Activated naive CD4-positive, alpha-beta T cell treated with anti-CD3 and anti-CD28 coated beads for 36 hours (primary cell): ENCODE measurements at places on chromosomes 4 and X.

DNA sequence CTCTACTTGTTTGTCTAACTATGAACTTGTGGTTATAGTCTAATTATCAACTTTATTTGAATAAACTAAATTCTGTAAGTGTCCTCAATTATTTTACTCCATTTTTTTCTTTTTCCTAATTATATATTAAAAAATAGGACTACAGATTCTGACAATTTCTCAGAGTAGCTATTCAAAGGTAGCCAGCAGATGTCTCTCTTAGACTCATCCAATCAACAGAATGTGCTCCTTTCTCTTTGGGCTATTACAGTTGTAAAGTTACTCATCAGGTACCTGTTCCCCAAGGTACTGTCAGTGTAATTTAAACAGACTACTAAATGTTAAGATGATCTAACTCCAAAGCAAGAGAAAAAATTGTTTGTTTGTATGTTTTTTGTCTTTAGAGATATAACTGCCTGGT is 248.6 kb downstream of the PCDH18 start:
- no peak for DNase-seq

- DNase-seq, result no peak
Observed at GRCh38 chr4:13452927-13453579, 31.1 kb downstream of the RAB28 start.

DNA sequence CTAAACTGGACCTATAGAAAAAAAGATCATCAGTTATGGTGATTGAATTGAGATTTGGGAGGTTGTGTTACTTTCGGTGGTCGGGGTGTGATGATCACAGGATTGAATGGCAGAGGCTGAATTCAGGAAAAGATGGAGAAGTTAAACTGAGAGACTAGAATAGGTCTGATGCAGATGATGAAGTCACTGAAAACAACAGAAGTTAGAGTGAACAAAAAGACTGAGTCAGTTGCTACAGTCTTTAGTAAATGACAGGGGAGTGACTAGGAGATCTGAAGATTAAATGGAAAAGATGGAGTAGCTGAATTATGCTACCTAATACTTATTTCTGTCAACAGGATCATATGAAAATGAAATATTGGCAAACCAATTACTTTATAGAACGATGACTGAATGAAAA is 163.2 kb downstream of the RPA4 start:
- no peak for DNase-seq

- DNase-seq, result peak; percentile 31
Observed at GRCh38 chrX:103157496-103158316, 57.2 kb upstream of the BEX4 start.

- no peak for DNase-seq
Observed at GRCh38 chr4:162878096-162878495, 288.6 kb downstream of the NAF1 start.

- DNase-seq, result no peak
Observed at GRCh38 chr4:104451573-104451972, 43.1 kb downstream of the CXXC4 start.

- no peak for DNase-seq
Observed at GRCh38 chr4:80235451-80235850, 31.0 kb upstream of the FGF5 start.

DNA sequence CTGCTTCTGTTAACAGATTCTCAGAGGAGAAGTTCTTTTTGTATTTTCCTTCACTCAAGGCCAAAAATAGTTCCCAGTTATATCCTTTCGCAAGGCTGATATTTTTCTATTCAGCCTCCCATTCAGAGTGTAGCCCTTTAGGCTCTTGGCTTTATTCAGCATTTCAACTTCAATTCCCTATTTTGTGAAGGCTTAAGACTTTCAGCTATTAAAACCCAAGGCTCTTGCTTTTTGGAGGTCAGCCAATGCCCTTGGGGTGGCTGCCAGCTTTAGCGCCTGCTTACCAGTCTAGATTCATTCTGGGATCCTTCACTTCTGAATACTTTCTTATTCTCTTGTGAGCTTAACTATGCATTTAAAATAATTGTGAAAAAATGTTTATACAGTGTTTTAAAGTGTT is 57.3 kb upstream of the ADGRA3 start:
- DNase-seq, result no peak

- DNase-seq, result peak; percentile 43
Observed at GRCh38 chr4:6333301-6334202, 63.9 kb downstream of the WFS1 start.

DNA sequence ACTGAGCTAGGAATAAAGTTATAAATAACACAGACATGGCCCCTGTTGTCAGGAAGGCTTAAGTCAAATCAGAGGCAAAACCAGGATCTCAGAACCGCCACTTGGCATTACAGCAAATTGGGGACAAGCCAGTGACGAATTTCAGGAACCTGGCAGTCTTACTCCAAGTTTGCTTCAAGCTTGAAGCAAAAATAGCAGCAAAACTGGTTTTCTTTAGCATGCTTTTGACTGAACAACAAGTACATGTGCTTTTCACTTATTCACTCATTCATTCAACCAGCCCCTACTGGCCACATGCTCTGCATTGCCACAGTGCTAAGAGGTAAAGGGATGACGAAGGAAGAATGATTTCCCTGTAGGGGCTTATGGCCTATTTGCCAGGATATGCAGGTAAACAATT is 253.9 kb upstream of the PPARGC1A start:
- DNase-seq, result no peak

- DNase-seq, result no peak
Observed at GRCh38 chr4:179709961-179710624, 2267.9 kb upstream of the AGA start.

DNA sequence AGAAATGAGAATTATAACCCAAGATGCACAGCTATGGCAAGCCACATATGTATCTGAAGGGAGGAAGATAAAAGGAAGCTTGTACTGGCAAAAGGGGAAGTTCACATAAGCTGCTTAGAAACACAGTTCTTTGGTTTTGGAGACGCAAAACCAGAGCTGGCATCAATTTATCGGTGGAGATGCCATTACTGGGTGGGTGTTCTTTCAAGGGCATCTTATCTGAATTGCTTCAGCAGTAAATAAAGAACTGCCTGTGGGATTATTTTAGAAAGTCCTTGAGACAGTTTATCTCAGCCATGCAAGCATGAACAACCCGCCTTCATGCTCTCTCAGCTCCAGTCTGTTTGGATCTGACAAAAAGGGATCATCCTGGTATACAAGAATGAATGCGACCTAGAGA is 60.8 kb downstream of the DDX60 start:
- no peak for DNase-seq

- no peak for DNase-seq
Observed at GRCh38 chr4:175127314-175127713, 209.2 kb downstream of the ADAM29 start.

DNA sequence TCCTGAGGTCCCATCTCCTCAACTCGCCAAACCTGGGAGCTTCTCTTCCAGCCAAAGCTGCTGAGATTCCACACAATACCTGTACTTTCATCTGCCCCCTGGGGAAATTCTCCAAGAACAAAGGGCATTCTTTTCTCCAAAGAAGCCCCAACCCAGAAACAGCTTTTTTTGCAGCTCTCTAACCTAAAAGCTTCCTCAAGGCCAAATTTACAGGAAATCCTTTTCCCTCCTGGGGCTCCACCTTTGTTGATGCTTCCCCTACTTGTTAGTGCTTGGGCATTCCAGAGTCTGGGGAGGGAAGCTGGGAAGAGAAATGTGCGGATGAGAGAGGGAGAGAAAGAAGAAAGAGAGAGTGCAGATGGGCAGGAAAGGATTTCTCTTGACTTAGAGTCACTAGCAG is 24.3 kb downstream of the ZBTB33 start:
- no peak for DNase-seq

- DNase-seq, result no peak
Observed at GRCh38 chr4:97496298-97496873, 646.9 kb downstream of the STPG2 start.

GRCh38 chr4:140044337-140044902 is 109.6 kb downstream of the MAML3 start:
- no peak for DNase-seq
